ENCODE measurements at places on chromosomes 12 and 14.

DNA sequence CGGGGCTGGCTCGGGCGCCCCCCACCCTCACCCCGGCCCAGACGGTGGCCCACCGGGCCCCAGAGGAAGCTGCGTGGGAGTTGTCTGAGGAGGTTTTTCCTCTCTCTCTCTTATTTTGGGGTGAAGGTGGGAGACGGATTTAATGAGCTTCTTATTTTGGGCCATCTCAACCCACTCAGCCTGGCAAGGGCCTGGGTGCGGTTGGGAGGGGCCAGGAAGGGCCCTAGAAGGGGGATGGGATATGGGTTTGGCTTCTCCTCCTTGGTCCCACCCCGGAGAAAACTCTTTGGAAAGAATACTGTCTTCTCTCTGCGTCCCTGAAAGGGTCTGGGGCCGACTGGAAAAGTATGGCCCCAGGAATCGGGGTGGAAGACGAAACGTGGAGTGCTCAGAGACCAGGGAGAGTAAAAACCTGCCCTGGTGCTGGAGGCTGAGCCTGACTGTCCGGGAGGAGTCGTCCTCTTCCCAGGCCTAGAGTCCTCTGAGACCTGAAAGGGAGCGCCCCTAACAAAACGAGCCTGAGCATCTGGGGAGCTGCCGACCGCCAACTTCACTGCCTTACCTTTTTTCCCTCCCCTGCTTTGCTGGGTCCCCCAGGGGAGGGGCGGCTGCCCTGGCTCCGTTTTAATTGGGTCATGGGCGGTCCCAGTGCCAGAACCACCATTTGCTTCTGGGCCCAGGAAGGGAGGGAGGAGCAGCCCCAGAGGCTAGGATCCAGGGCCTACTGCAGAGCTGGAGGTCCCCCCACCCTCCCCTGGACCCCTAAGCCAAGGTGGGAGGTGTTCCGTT lies 1.6 kb downstream of the MMP14 start:
- no peak for DNase-seq

DNA sequence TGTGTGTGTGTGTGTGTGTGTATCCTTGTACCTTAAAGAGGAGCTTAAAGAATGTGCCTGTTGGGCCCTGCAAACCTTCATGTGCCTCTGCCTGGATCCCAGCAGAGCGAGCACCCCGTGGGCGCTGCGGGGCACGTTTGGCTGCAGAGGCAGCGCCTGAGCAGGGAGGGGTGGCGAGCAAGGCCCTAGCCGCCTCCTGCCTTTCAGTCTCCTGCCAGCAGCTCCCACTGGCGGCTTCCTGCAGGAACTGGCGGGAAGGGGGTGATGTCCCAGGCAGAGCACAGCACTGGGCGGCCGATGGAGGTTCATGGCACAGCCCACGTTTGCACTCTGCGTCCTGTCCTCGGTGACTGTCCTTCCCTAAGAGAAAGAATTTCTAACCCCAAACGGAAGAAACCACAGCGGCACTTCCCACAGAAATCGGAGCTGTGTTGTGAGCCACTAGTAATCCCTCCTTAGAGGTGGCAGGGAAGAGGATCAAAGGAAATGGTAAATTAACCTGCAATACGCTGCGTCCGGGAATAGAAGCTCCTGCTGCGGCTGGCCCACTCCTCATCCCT lies 19.8 kb downstream of the ZBTB42 start:
- no peak for DNase-seq

- no peak for DNase-seq
Measured at GRCh38 chr12:47155457-47156166, 75.9 kb upstream of the AMIGO2 start.

DNA sequence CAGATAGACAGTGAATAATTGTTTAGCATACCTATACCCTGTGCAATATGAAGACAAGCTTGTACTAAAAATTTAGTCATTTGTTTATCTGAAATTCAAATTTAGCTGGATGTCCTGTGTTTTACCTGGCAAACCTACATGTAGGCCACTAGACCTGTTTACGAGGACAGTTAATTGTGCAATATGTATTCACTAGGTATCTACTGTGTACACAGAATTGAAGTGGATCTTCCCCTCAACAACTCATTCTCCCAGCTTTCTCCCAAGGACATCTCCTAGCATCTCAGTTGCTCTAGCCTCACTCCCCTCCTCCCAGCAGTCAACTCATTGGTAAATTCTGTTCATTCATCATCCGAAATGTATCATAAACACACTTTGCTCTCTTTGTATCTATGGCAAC lies 25.3 kb downstream of the AK7 start:
- DNase-seq, result no peak

GRCh38 chr12:63064080-63064479 lies 86.9 kb downstream of the AVPR1A start:
- DNase-seq, result no peak

DNA sequence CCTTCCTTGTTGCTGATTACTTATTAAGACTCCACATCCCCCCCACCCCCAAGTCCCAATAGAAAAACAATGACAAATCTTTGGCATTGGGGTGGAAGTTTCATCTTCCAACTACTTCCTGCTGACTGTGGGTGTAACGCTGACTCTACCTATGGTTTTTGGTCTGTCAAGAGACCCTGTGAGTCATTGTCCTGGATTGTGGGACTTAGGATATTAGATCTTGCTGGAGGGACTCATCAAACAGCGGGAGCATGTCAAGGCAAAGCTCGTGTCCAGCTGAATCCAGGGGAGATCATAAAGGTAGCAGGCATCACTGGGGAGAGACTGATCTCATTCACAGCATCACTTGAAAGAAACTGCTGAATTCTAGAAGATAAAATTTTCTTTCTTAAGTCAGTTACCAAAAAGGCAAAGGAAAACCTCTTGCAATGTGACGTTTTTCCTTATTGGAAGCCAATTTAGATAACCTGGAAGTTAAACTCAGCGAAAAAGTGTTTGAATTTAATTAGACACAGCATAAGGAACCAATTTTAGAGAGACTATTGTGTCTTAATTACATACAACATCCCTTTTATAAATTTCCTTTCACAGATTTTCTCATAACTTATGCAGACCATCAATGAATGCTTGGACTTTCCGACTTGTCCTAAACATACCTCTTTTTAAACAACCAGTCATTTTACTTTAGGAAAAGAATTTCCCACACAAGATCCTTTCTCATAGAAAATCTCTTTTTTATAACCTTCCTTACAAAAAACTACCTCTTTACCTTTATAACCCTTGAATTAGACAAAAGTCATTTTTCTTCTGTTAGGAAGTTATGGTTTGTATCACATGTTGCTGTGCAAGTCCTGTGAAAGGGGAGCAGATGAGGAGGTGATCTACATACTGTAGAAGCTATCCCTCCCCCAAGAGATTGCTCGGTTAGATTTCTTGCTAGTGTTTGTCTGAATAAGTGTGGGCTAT lies 94.6 kb upstream of the SCAF11 start:
- no peak for DNase-seq

DNA sequence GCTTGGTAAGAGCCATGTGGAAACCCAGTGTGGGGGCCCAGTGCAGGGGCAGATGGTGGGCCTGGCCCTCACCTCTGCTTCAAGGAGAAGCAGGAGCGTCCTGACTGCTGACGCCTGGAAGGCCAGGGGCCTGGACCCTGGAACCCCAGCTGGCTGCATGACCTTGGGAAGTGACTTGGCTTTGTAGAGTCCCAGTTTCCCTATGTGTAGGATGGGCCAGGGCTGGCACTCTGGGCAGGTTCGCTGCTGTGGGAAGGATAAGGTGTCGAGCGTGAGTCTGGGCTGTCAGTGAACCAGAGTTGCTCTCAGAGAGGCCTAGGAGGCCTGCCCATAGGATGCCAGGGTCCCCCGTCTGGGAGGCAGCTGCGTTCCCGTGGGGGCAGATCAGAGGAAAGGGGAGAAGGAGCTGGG lies 43.2 kb downstream of the TRAFD1 start:
- DNase-seq, result no peak

DNA sequence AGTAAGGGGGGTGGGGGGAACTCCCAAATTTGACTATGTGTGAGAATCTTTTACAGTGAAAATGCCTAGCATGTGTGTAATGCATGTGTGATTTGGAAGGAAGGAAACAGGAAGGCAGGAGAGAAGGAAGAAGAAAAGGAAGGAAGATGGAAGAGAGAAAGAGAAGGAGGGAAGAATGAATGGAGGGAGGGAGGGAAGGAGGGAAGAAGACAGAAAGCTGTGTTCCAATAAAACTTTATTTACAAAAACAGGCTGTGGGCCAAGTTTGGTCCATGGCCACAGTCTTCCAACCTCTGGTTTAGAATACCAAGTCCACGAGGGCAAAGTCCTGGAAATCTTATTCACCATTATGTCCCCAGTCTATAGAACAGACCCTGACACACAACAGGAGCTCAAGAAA lies 278.9 kb downstream of the KSR2 start:
- DNase-seq, result no peak

DNA sequence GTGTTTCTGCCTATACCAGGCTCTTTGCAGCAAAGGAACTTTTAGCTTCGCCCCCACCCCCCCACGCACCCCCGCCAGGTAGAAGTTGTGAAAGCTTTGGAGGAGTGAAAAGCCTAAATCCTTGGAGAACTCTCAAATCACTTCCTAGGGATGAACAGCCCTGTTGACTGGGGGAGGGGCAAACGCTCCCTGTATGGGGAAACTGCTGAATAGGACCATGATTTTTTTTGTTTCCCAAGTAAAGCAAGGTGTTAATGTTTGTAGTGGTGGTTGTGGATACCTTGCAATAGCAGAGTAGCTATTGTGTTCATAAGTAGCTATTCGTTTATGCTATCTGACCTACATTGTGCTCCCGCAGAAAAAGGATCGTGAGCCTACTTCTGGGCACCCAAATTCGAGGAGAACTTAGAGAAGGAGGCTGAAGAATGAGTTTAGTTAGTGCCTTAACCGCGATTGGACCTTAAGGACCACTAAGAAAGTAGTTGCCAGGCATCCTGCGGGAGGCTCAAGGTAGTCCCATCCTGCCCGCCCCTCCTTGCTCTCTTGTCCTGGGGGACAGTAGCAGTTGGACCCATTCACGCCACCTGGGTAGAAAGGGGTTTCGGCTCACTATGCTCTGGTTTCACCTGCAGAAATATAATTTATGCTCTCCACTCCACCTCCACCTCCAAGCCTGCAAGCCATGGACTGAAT lies 901 bp upstream of the NFKBIA start:
- no peak for DNase-seq

GRCh38 chr12:77777274-77777673 lies 53.4 kb upstream of the NAV3 start:
- DNase-seq, result no peak

DNA sequence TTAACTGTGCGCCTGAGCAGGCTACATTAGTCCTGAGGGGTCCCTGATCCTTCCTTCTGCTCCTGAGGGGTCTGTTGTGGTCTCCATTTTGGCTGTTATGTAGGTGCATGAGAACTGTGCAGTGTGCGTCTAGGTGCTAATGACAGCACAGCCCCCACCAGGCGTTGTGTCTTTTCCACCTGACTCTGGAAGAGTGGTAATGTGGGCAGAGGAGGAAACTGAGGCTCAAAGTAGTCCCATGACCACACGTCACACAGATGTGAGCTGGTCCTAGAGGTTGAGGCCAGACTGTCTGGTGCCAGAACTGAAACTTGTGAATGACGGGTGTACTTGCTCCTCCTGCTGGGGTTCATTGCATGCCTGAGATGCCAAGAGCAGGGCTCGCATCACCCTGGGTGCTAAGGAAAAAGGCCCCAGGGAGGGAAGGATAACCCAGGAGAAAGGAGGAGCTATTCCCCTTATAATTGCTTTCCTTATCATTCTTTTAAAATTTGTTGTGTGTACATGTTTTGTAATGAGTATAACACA lies 111.8 kb downstream of the SLC25A47 start:
- no peak for DNase-seq

GRCh38 chr12:110577864-110578693 lies 5.0 kb downstream of the PPTC7 start:
- no peak for DNase-seq

DNA sequence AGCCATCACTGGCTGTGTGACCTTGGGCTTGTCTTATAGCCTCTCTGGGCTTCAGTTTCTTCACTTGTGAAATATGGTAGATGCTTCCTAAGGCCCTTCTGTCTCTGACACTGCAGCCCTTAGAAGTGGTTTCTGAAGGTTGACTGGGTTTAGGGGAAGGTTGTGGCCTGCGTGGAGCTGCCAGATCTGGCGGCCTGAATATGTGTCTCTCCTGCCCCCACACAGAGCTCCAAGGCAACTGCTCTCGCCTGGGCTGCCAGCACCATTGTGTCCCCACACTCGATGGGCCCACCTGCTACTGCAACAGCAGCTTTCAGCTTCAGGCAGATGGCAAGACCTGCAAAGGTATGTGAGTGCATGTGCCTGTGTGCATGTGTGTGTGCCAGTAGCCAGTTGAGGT lies 4.0 kb downstream of the LRP1-AS start:
- DNase-seq, result no peak

- no peak for DNase-seq
Measured at GRCh38 chr12:30862486-30862885, 64.1 kb upstream of the TSPAN11 start.

GRCh38 chr12:168763-169525 lies 45.0 kb downstream of the SLC6A12 start:
- DNase-seq, result no peak

- DNase-seq, result no peak
Measured at GRCh38 chr12:76588881-76589565, 29.5 kb upstream of the OSBPL8 start.

DNA sequence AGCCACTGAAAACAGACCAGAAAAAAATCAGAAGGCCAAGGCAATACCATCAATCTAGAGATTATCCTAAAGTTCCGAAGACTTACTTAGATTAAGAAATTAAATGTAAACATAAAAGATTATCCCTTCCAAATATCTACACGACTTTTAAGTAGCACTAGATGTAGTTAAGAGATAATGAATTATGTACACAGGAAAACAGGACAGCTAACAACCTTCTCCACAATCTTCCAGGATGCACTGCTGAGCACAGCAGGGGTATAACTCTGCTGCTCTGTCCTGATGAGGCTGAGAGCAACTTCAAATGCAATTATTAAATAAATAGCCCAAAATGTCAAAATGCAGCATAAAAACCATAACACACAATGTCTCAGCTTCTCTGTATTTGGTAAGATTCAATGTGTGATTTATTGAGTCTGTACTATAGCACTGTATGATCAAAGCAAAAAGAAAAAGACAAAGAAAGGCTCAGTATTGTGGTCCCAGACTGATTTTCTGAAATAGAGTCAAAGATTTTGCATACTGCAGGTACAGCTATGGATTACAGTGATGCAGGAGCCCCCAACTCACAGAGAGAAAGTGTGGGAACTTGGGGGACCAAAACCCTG lies 56.9 kb downstream of the TMTC1 start:
- no peak for DNase-seq

GRCh38 chr12:62686938-62687337 lies 220.3 kb downstream of the MON2 start:
- no peak for DNase-seq

GRCh38 chr12:2615665-2616402 lies 178.9 kb upstream of the FKBP4 start:
- no peak for DNase-seq

Data from cerebellar nuclear complex (tissue), 1 donor.